ENCODE measurements at places on chromosomes 3 and 15.

- H3K4me3 ChIP-seq, result no peak overlapping the region
- no peak overlapping the region for H3K27ac ChIP-seq
- no peak for DNase-seq
- H3K27me3 ChIP-seq, result no peaks in the 10 kb centered on the region
Observed at GRCh38 chr15:52225230-52225629, 34.0 kb upstream of the GNB5 start.

DNA sequence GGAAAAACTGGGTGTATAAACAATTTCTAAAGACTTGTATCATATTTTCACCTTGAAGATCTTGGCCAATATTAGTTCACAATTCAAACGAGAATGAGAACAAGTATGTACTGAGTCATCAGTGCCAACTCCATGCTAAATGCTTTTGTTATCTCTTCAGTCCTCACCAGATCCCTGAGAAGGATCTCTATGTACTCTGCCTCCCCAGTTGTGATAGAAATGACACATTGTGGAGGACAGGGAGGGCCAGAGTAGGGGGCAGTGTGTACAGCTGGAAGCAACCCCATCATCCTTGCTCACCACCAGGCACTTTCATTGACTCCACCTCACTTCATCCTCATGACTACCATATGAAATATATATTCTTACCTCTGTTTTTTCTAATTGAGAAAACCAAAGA is 353.7 kb upstream of the SOX2 start:
- no peak for DNase-seq
- H3K27me3 ChIP-seq, result no peaks in the 10 kb centered on the region
- no peak overlapping the region for H3K27ac ChIP-seq
- no peaks in the 10 kb centered on the region for H3K4me1 ChIP-seq
- no peaks in the 10 kb centered on the region for H3K36me3 ChIP-seq

DNA sequence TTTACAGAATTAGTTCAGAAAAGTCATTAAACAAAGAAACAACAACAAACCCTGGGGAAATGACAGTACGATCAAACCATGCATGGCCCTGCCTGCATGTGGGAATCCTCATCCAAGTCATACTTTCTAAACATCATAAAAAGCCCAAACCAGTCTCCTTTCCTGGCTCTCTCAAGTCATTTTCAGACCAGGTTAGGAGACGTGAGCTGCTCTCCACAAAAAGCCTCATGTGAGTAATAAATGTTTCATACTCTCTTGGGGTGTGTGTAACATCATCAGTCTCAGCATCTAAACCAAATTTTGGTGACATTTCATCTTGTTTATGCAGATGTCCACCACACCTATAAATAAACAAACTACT is 18.9 kb downstream of the GREM1 start:
- no peaks in the 10 kb centered on the region for H3K27me3 ChIP-seq
- H3K36me3 ChIP-seq, result no peaks in the 10 kb centered on the region
- DNase-seq, result no peak
- H3K4me1 ChIP-seq, result no peaks in the 10 kb centered on the region
- no peak overlapping the region for H3K4me3 ChIP-seq

GRCh38 chr3:31392568-31392967 is 140.2 kb upstream of the STT3B start:
- no peak overlapping the region for H3K4me3 ChIP-seq
- no peak for DNase-seq
- no peaks in the 10 kb centered on the region for H3K27me3 ChIP-seq
- no peaks in the 10 kb centered on the region for H3K36me3 ChIP-seq
- no peaks in the 10 kb centered on the region for H3K4me1 ChIP-seq

DNA sequence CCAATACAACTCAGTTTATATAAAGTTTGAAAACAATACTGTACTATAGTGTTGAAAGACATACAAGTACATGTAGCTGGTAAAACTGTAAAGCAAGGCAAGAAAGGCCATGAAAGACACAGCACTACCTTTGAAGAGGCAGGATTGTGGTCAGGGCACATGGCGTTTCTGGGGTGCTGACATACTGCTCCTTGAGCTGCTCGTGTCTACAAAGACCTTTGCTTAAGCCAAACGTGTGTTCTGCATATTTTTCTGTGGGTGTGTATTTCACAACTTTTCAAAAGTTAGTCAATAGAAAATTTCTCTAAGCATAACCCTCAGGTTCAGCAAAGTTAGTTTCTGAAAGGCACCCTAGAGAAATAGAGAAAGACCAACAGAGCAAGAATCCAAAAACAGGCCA is 14.1 kb upstream of the TOPAZ1 start:
- no peak overlapping the region for H3K27ac ChIP-seq
- peaks cover 11% of the 10 kb centered on the region for H3K27me3 ChIP-seq
- H3K4me1 ChIP-seq, result no peaks in the 10 kb centered on the region
- no peaks in the 10 kb centered on the region for H3K36me3 ChIP-seq
- no peak for DNase-seq

- no peak overlapping the region for H3K27ac ChIP-seq
- no peak overlapping the region for H3K4me3 ChIP-seq
- H3K36me3 ChIP-seq, result peaks cover 35% of the 10 kb centered on the region
- H3K4me1 ChIP-seq, result no peaks in the 10 kb centered on the region
- H3K27me3 ChIP-seq, result no peaks in the 10 kb centered on the region
Observed at GRCh38 chr3:38214560-38214959, 49.2 kb downstream of the OXSR1 start.

GRCh38 chr3:179421500-179421899 is 29.8 kb downstream of the GNB4 start:
- no peak overlapping the region for H3K4me3 ChIP-seq
- no peaks in the 10 kb centered on the region for H3K4me1 ChIP-seq
- no peak for DNase-seq
- no peak overlapping the region for H3K27ac ChIP-seq
- no peaks in the 10 kb centered on the region for H3K27me3 ChIP-seq

GRCh38 chr3:139122221-139122581 is 77.5 kb upstream of the PRR23C start:
- no peaks in the 10 kb centered on the region for H3K4me1 ChIP-seq
- H3K36me3 ChIP-seq, result no peaks in the 10 kb centered on the region
- H3K4me3 ChIP-seq, result no peak overlapping the region

- no peaks in the 10 kb centered on the region for H3K36me3 ChIP-seq
- no peak overlapping the region for H3K4me3 ChIP-seq
- no peak for DNase-seq
- no peaks in the 10 kb centered on the region for H3K27me3 ChIP-seq
- H3K4me1 ChIP-seq, result no peaks in the 10 kb centered on the region
Observed at GRCh38 chr3:77535116-77535515, 495.2 kb downstream of the ROBO2 start.

- no peaks in the 10 kb centered on the region for H3K27me3 ChIP-seq
- DNase-seq, result no peak
- no peak overlapping the region for H3K27ac ChIP-seq
- no peak overlapping the region for H3K4me3 ChIP-seq
Observed at GRCh38 chr15:41982133-41982930, 10.0 kb upstream of the EHD4 start.

- no peak for DNase-seq
- peaks cover 24% of the 10 kb centered on the region for H3K4me1 ChIP-seq
- peak overlapping the region; percentile 28 for H3K27ac ChIP-seq
- no peaks in the 10 kb centered on the region for H3K36me3 ChIP-seq
- no peak overlapping the region for H3K4me3 ChIP-seq
Observed at GRCh38 chr3:128273841-128274573, 120.7 kb downstream of the EEFSEC start.

DNA sequence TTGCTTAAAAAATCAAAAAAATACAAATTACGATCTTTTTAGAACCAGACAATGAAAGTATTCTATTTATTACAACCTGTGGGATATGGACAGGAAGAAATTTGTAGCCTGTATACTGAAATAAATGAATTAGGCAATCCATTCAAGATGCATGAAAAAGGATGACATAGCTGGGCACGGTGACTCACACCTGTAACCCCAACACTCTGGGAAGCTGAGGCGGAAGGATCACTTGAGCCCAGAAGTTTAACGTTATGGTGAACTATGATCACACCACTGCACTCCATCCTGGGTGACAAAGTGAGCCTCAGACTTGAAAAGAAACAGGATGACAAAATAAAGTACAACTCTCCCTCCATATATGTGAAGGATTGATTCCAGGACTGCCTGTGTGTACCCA is 74.1 kb downstream of the MSL2 start:
- no peak overlapping the region for H3K4me3 ChIP-seq
- H3K27me3 ChIP-seq, result no peaks in the 10 kb centered on the region
- no peak overlapping the region for H3K27ac ChIP-seq
- no peak for DNase-seq

GRCh38 chr3:63135367-63135766 is 142.7 kb upstream of the SYNPR start:
- no peak overlapping the region for H3K27ac ChIP-seq
- H3K4me1 ChIP-seq, result no peaks in the 10 kb centered on the region
- no peak for DNase-seq
- H3K36me3 ChIP-seq, result no peaks in the 10 kb centered on the region
- H3K4me3 ChIP-seq, result no peak overlapping the region

- no peak for DNase-seq
- H3K4me3 ChIP-seq, result no peak overlapping the region
- H3K36me3 ChIP-seq, result no peaks in the 10 kb centered on the region
- no peak overlapping the region for H3K27ac ChIP-seq
- no peaks in the 10 kb centered on the region for H3K27me3 ChIP-seq
Observed at GRCh38 chr3:136787349-136787748, 31.6 kb upstream of the SLC35G2 start.

- no peaks in the 10 kb centered on the region for H3K27me3 ChIP-seq
- no peak overlapping the region for H3K27ac ChIP-seq
- peaks cover 10% of the 10 kb centered on the region for H3K4me1 ChIP-seq
- no peak for DNase-seq
Observed at GRCh38 chr3:43629257-43629656, 7.4 kb upstream of the ANO10 start.

DNA sequence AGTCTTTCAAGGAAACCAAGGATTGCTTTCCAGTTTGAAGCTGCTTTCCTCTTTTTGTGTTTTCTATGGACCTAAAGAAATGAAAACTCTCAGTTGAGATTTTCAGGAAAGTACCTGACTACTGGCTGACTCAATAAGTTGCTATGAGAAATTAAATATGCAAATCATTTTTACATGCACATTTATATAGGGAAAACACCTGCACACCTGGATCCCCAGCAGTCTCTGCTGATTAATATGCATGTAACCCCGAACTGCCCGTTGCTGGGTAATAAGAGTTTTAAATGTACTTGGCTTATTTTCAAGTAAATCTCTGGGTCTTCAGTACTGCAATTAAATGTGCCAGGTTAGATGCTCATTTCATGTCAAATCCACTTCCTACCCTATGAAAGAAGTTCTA is 77.2 kb downstream of the KBTBD8 start:
- no peaks in the 10 kb centered on the region for H3K27me3 ChIP-seq
- H3K4me3 ChIP-seq, result no peak overlapping the region
- peaks cover 11% of the 10 kb centered on the region for H3K4me1 ChIP-seq
- DNase-seq, result no peak
- no peak overlapping the region for H3K27ac ChIP-seq

GRCh38 chr3:107847791-107848190 is 243.0 kb downstream of the CD47 start:
- peaks cover 13% of the 10 kb centered on the region for H3K4me1 ChIP-seq
- no peaks in the 10 kb centered on the region for H3K36me3 ChIP-seq
- no peak for DNase-seq
- H3K27ac ChIP-seq, result no peak overlapping the region
- no peak overlapping the region for H3K4me3 ChIP-seq

- no peaks in the 10 kb centered on the region for H3K4me1 ChIP-seq
- no peaks in the 10 kb centered on the region for H3K36me3 ChIP-seq
- no peak for DNase-seq
Observed at GRCh38 chr3:179189759-179190158, 41.6 kb downstream of the PIK3CA start.

DNA sequence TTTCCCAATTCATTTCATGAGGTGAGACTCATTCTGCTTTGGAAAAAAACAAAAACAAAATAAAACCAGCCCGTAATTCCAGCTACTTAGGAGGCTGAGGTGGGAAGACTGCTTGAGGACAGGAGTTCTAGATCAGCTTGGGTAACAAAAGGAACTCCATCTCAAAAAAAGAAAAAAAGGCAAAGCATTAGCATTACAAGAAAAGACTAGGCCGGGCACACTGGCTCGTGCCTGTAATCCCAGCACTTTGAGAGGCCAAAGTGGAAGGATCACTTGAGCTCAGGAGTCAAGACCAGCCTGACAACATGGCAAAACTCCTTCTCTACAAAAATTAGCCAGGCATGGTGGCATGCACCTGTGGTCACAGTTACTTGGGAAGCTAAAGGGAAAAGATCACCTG is 33.9 kb downstream of the TRPM7 start:
- H3K27ac ChIP-seq, result peak overlapping the region; percentile 24
- H3K36me3 ChIP-seq, result peaks cover 90% of the 10 kb centered on the region
- no peaks in the 10 kb centered on the region for H3K27me3 ChIP-seq
- DNase-seq, result no peak
- no peak overlapping the region for H3K4me3 ChIP-seq

Data from RWPE2 (cell line).